ENCODE measurements at places on chromosomes 7 and 10.

DNA sequence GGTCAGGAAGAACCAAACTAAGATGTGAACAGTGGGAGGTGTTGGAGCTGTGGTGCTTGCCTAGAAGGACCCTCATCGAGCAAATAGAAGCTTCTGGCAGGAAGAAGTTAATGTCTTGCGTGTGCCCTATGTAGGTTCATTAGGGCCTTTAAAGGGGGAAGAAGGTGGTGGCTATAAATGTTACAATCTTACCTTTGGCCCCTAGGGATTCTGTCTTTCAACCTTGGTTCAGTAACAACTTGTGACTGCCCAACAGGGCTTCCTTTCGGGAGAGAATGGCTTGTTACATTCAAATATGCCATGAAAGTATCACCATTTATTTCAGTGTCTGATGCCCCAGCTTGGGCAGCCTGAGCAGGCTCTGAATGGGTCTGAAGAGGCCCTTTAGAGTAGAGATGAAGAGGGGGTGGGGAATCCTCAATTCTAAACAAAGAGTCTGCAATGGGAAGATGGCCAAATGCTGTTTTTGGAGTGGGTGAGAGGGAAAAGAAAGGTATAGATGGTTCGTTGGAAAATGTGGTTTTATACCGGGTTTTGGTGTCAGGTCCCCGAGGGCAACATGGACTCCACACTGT, 108.0 kb downstream of the TCF7L2 start:
- DNase-seq: no peak

DNA sequence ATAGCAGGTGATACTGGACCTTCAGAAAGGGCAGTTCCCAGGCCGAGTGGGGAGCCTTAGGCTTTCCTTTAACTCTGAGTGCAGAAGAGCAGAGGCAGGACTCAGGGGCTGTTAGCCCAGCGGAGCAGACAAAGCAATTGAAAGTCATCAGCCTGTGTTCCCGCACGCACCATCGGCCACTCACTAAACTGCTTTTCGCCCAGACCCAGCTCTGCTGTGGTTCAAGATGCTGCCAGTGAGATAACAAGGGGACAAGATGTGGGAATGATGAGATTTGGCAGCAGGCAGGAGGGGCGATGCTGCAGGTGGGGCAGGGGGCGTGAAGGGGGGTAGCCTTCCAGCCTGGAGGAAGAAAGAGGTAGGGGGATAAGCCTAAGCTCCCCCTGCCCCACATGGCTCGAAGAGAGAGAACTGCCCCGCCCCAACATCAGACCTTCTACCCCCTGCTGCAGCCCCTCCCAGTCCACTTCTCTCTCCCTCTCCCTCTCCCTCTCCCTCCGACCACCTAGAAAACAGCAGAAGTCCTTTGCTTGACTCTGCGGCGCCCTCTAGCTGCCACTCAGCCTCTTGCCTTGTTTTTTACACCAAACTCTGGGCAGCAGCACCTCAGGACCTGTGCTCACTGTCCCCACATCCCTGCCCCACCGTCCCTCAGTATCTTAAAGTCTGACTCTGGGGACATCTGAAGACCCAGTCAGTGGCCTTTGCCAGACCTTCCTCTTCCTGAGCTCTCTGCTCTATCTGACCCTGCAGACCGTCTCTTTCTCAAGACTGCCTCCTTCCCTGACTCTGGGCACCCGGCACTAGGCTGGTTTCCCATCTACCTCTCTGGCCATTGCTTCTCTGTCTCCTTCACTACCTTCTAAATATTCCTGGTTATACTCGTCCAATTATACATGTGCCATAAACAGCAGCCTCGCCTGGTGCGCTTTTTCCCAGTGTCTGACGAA, 110.5 kb downstream of the C10orf105 start:
- peak; percentile 93 for DNase-seq

- no peak for DNase-seq
Measured at GRCh38 chr10:58993480-58994221, 182.8 kb upstream of the PHYHIPL start.

DNA sequence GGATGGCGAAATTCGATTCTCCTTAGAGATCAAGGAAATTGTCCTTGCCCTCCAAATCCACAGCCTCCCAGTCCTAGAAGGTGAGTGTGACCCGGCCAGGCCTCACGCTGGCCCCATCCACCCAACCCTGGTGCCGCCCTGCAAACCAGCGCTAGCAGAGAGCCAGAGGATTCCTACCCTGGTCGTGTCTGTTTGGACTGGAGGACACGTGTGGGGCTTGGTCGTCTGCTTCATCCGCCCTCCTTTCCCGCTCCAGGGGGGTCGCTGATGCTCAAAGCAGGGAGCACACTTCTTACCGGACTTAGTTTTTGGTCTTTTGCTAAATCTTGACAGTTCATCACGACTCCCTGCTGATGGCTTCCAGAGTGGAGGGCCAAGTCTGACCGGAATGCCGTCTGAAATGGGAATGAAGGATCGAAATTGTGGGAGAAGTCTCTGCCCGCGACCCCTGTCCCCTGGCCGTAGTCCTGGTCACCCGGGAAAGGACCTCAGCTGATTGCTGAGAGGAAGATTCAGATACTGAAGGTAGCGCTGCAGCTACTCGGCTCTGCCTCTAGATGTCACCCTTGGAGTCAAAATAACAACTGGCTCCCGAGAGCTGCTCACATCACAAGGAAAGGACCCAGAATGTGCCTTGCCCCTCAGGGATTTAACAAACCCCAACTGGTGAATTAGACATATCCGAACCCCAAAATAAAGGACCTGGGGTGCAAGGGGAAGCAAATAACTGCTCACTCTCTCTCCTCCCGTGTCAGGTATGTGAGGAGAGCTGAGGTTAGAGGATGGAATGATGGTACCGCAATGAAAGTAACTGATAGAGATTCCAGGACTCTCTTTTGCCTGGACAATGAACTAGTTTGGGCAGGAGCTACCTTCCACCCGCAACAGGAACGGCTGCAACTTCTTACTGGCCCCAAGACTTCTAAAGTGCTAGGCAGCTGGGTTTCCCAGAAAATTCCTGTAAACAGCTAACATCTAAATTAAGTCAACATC, 23.5 kb upstream of the ORC5 start:
- peak; percentile 70 for DNase-seq

DNA sequence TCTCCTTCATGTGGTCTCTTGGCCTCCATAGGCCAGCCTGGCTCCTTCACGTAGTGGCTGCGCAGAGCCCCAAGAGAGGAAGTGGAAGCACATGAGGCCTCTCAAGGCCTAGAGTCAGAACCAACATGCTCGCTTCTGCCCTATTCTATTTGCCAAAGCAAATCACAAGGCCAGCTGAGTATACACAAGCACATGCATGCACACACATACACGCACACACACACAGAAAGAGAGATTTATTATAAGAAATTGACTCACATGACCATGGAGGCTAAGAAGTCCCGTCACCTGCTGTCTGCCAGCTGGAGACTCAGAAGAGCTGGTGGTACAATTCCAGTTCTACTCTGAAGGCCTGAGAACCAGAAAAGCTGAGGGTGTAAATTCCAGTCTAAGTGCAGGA, 64.3 kb upstream of the NRP1 start:
- no peak for DNase-seq

DNA sequence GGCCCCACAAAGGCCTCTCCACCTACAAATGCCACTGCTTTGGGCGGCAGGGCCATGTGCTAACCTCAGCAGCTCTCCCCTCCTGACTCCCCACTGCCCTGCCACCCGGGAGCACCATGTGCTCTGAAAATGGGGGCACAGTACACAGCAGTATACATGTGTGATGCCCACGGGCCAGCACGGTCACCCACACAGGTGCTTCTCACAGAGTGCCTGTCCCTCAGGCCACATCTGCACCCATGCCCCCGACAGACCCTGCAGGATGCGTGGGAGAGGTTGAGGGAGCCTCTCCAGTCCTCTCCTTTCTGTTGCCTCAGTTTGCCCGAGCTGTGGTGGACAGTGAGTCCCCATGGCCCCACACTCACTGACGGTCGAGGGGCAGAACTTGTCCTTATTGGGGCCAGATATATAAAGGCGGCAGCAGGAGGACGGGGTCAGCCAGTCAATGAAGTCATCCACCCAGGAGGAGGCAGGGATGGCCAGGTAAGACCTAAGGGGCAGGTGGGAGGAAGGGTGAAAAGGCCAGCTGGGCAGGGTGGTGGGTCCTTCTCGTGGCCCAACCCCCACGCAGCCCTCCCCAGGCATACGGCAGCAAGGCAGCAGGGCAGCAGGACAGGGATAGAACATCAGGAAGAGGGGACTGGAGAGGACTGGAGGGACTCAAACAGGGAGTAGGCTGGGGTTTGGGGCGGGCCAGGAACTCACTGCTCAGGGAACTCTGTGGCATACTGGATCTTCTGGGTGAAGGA, 19.6 kb downstream of the NPC1L1 start:
- no peak for DNase-seq

DNA sequence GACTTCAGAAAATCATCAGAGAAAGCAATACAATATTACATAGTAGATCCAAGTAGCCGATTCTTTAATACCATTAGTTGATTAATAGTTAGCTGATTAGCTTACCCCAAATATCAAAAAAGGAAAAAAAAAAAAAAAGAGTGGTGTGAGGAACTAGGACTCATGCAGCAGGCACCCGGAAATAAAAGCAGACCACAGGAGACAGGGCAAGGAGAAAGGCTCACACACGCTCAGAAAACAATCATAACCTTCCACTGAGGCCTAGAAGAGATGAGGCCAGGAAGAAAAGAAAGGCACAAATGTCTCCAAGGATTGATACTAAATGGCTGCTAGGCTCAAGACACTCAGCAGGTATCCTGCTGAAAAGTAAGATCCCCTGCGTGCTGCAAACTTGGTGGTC, 25.9 kb downstream of the TRDMT1 start:
- DNase-seq: no peak

GRCh38 chr7:30285067-30285535, 704 bp downstream of the ZNRF2 start:
- DNase-seq: no peak

- no peak for DNase-seq
Measured at GRCh38 chr10:8568401-8568800, 513.9 kb downstream of the GATA3 start.

GRCh38 chr7:20267482-20267881, 50.3 kb upstream of the MACC1 start:
- DNase-seq: no peak

GRCh38 chr10:84360637-84361365, 32.4 kb downstream of the CCSER2 start:
- DNase-seq: no peak

DNA sequence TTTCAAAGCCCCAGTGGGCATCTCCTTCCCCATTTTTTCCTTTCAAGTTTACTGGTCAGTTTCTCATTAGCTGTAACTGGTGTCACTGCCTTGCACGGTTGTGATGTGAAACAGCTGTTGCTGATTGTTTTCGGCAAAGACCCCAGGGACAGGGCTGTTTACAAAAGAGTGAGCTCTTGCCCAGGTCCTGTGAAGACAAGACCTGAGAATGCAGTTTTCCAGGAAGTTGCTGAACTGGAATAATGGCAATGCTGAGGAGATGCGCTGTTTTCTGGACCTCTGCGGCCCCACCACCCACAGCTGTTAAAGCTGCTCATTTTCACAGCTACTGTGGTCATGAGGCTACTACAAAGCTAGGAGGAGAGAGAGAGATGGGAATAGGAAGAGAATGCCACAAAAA, 116.6 kb upstream of the RSU1 start:
- no peak for DNase-seq

DNA sequence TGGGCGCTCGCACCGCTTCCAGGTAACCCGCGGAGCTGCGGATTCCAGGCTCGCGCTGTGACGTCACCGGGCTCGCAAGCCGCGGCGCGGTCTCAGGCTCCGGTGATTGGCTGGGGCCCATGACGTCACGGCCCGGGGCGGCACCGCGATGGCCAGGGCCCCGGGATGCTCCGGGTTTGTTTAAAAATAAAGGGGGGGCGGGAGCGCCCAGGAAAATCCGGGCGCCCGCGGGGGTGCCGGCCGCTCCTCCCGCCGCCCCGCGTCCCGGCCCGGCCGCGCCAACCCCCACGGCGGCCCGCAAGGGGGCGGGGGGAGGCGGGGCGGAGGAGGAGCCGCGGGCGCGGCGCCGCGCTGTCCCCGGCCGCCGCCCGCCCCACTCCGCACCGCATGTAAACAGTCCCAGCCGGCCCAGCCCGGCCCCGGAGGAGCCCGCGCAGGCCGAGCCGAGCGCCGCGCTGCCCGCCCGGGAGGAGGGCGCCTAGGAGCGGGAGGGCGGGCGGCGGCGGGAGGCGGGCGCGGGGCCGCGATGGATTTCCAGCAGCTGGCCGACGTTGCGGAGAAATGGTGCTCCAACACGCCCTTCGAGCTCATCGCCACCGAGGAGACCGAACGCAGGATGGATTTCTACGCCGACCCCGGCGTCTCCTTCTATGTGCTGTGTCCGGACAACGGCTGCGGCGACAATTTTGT, at the start of gene MTURN:
TSS of gene MTURN (plus strand) at position 376 of the 690 bp plus-strand sequence. CDS start at position 527, 151 bp downstream.
- DNase-seq: peak; percentile 92

- DNase-seq: peak; percentile 23
Measured at GRCh38 chr10:132685921-132686680, 99.8 kb downstream of the NKX6-2 start.

Data from mucosa of descending colon (tissue), 3 donors.